AG08395 (cell line): ENCODE measurements at places on chromosomes 7 and 10.

DNA sequence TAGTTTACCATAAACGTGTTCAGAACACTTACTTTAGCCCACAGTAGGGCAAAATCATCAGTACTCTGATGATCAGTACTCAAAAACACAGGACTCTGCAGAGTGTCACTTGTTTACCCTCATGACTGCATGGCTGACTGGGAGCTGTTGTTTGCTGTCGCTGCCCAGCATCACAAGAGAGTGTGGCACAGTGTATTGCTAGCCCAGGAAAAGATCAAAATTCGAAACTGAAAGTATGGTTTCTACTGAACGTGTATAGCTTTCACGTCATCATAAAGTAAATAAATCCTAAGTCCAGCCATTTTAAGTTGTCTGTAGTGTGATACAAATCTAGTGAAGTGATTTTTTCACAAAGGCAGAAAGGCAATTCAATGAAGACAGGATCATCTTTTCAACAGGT lies 184.6 kb downstream of the RAMP3 start:
- no peak for DNase-seq

GRCh38 chr7:6032167-6032566 lies 991 bp downstream of the ANKRD61 start:
- DNase-seq: no peak

GRCh38 chr7:133910761-133911160 lies 216.4 kb upstream of the LRGUK start:
- DNase-seq: no peak

DNA sequence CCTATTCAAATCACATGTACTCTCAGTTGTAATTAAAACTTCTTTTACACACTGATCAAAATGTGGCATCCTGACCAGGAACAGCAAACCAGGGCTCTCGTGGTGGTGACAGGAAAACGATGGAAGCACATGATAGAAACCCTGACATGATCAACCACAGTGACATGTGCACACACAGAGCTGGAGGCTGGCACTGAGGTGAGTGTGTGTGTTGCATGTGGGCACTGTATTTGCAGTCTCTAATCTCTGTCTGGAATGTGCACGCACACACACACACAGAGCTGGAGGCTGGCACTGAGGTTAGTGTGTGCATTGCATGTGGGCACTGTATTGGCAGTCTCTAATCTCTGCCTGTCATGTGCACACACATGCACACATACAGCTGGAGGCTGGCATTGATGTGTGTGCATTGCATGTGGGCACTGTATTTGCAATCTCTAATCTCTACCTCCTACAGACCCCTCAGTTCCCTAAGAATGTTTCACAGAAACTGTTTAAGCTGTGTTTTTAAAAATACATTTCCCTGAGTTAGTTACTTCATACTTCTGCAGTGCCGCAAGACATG lies 406.9 kb downstream of the SFMBT2 start:
- DNase-seq: no peak

DNA sequence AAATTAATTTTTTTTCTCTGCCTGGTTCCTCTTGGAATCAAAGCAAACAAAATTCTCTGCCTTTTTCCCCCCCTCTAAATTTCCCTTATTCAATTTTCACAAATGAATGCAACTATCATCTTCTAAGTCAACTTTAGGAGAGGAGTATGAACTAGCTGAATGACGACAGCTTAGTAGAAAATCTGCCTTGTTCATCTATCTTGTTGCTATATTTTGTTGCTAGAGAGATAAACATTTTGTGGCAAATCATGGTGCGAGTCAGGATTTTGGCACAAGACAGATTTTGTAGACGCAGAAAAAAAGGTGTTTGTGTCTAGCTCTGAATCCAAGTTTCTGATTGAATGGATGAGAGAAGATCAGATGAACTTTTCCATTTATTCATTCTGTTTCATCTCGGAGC lies 81.0 kb upstream of the FZD8 start:
- DNase-seq: no peak

DNA sequence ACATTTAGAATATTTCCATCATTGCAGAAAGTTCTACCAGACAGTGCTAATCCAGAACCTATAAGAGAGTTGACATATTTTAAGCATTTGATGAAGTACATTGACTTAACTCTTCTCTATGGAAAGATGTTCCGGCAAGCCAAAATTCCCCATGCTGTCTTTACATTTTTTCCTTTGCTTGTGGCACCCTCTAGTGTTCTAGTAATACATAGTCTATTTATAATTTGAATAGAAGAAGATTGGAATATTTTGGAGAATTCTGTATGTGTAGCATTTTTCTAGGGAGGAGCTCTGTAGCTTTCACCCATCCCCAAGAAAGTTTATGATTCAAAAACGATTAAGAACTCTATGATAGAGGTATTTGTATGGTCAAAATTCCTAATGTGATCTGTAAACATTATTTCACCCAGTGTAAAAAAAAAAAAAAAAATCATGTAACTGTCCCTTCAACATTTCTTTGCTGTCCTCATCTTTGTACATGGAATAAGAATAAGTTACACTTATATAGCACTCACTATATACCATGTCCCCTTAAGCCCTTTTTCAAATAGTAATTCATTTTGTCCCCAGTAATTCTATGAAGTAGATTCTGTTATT lies 33.2 kb downstream of the NRF1 start:
- DNase-seq: peak; percentile 38

DNA sequence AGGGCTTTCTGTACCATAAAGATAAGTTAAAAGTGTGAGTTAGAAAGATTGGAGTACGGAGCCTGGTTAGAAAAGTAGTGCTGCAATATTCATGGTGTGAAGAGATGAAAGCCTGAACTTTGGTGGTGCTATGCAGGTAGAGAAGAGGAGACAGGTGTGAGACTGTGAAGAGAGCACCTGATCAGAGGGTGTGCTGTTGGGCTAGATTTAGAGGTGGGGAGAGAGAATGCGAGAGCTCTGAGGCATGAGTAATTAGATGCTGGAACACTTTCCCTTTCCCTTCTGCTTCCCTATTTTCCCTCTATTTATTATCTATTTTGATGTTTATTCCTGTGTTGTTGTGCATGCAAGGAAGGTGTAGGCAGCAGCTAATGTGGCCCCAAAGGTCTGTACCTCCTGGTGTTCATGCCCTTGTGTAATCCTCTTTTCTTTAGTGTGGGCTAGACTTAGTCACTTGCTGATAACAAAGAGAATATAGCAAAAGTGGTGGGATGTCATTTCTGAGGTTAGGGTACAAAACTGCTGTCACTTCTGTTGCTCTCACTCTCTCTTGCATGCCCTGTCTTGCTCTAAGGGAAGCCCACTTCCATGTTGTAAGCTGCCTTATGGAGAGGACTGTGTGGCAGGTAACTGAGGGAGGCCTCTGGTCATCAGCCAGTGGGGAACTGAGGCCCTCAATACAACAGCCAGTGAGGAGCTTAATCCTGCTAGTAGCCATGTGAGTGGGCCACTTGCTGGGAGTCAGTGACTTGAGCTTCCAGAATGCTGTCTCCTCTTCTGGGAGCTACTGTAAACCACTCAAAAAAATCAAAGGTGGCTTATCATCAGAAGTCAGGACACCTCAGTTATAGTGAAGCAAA lies 2.6 kb upstream of the ATXN7L1 start:
- DNase-seq: no peak

GRCh38 chr10:26221541-26221940 lies 5.0 kb downstream of the GAD2 start:
- no peak for DNase-seq

- DNase-seq: no peak
These were observed 61.2 kb upstream of the FAM171A1 start for GRCh38 chr10:15432266-15432665.

GRCh38 chr7:52119537-52119936 lies 802.9 kb upstream of the COBL start:
- no peak for DNase-seq

- peak; percentile 78 for DNase-seq
These were observed 11.9 kb upstream of the OPALIN start for GRCh38 chr10:96370584-96371157.

DNA sequence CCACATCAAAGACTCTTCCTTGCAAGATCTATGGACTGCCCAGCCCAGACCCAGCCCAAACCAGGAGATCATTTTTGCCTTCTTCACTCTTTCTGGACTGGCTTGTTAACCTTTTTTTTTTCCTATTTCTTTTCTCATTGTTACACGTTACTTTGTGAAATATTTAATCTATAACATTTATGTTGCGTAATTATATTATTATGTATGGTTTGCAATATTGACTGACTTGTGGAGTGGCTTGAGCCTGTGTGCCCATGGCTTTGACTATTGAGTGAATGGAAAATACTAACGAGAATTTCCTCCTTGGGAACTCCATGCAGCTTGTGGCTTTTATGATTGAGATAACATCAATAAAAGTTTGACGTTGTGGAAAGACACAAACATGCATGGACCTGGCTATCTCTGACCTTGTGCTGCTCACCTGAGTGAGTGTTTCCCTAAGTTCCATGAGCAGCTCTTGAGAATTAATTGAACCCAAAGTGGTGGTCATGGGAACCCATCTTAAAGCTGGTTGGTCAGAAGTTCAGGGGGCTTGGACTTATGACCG lies 1641.3 kb upstream of the LRRTM3 start:
- no peak for DNase-seq

DNA sequence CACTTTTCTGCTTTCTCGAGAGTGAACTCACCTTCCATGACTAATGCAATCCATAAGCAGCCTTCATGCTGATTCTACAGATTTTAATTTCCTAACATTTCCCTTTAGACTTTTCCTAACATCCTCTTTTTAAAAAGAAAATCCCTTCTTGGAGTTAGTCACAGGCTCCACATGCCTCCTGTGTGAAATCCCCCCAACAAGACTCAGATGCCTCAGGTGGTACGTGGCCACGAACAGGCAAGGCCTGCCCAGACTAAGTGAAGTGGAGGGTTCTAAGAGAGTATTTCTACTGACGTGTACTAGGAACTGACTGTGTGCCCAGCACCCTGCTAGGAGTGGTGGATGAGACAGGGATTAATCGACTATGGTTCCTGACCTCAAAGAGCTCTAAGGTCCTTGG lies 125.9 kb upstream of the HPS1 start:
- DNase-seq: no peak

GRCh38 chr7:158672975-158673374 lies 31.6 kb downstream of the NCAPG2 start:
- no peak for DNase-seq

DNA sequence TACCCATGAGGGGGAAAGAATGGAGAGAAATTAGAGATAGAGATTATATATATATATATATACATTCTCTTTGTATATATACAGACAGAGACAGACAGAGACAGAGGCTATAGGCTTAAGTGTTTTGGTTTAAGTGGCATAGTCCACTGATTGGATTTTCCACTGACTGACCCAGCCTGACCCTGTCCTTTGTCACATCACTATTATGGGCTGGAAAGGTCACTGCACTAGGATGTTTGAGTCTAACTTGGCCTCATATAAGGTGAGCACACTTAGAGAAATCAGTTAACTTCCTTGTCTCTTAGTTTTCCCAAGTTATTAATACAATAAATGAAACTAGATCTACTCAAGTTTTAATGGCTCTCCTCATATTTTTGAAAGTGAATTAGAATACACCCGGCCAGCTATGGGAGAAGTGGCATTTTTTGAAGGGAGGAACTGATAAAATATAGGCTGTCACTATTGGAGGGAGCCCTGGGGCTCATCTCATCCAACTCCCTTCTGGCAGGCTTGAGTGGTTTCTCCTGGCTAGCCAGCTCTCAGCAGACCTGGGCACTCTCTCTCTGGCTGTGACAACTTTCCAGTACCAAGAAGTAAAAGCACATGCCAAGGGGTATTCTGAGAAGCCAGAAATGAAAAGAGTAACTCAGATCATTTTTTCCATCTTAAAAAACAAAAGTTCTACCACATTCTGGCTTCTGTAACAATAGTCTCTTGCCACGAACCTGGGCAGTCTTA lies 455.6 kb upstream of the ANKRD30A start:
- DNase-seq: no peak

DNA sequence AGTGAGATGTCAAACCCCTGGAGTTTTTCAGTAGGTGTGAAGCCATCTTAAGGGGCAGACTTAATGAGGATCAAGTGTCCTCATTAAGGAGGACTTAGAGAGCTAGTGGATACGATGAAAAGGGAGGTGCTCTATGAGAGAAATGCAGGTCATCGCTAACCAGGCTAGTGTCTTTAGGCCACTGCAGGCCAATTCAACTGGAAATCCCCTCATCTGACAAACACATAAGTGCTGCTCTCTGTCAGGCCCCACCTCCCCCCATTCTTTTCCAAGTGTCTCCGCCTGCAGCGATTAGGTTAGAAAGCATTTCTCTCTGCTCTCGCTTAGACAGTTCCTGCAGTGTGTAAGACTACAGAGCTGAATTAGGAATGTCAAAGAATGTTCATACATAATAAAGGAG lies 33.7 kb downstream of the RBM28 start:
- no peak for DNase-seq

- DNase-seq: no peak
These were observed 22.4 kb downstream of the ADAP1 start for GRCh38 chr7:931871-932650.

GRCh38 chr10:79445977-79446757 lies 743 bp upstream of the ZCCHC24 start:
- DNase-seq: no peak

DNA sequence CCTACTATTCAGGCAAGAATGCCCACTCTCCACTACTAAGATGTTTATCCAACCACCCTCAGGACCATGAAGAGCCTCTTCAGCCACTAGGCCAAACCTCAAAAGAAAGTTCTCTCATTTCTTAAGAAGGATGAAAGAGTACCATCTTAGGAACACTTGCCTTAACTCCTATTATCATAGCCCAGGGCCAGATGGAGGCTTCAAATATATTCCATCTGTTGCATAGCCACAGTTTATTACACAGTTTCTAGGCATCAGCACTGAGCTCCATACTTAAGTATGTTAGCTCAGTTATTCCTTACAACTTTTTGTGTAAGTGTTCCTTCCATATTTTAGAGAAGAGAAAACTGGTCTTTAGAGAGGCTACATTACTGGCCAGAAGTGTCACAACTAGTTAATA lies 37.4 kb upstream of the YAE1 start:
- DNase-seq: no peak

- no peak for DNase-seq
These were observed 819 bp upstream of the TRIM4 start for GRCh38 chr7:99920149-99920548.

DNA sequence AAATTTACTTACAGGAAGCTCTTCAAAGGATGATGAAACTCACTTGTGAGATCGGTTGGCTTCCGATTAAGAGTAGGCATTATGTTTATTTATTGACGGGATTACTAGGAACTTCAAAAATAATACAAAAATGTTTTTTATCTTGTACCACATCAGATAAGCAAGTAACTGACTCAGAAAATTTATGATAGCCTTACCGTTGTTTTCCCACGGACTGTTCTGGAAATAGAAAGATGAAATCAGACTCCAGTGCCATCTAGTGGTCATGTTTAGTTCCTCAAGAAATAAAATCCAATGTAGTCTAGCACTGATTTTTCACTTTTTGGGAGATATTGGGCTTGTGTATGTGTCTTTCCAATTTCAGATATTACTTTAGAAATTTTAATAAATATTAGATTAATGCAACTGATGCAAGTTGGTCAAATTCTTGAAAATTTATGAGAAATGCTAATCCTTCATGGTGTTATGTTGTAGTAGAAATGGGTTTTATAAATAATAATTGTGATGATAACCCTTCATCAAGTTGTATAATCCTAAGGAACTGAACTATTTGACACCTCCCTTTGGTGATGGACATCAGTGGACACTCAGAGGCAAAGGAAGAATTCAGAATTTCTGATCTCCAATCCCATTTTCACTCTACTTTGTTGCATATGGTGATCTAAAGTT lies 168.8 kb downstream of the TMEM26 start:
- peak; percentile 42 for DNase-seq
